Activated CD8-positive, alpha-beta T cell treated with anti-CD3 and anti-CD28 coated beads for 36 hours (primary cell): ENCODE measurements at places on chromosomes 13 and 19. TPM values are rescaled to one million over a fixed set of nuclear protein-coding genes. Genes with fewer than 3 reads are reported as not detected.
A peak's percentile ranks its signal among the peaks of the same experiment; 100 is the strongest.

GRCh38 chr13:93709506-93710244, 483.1 kb downstream of the GPC6 start:
- DNase-seq: no peak
- H3K4me3 ChIP-seq: no peak overlapping the region
- no peaks in the 10 kb centered on the region for H3K27me3 ChIP-seq

DNA sequence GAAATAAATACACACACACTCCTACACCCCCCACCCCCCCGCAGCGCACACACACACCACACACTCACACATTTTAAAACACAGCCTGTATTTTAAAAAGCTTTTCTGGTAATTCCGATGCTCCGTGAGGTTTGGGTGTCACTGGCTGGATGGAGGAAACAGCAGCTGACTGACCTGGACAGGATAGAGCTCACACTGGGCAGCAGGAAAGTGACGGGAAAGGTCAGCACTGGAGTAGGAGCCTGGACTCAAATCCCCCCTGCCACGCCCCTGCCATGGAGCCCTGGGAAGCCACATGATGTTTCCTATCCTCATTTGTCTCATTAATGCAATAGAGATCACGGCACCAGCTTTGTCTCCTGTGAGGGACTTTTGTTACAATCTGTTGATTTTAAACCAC, 49.3 kb upstream of the STARD13 start:
- H3K36me3 ChIP-seq: no peaks in the 10 kb centered on the region
- H3K27ac ChIP-seq: no peak overlapping the region
- H3K27me3 ChIP-seq: peaks cover 10% of the 10 kb centered on the region
- no peak overlapping the region for H3K4me3 ChIP-seq

GRCh38 chr19:17110599-17110966, 35.0 kb downstream of the MYO9B start:
- no peaks in the 10 kb centered on the region for H3K27me3 ChIP-seq
- peaks cover 31% of the 10 kb centered on the region for H3K36me3 ChIP-seq
- peaks cover 46% of the 10 kb centered on the region for H3K4me1 ChIP-seq
- DNase-seq: no peak
- H3K4me3 ChIP-seq: no peak overlapping the region

DNA sequence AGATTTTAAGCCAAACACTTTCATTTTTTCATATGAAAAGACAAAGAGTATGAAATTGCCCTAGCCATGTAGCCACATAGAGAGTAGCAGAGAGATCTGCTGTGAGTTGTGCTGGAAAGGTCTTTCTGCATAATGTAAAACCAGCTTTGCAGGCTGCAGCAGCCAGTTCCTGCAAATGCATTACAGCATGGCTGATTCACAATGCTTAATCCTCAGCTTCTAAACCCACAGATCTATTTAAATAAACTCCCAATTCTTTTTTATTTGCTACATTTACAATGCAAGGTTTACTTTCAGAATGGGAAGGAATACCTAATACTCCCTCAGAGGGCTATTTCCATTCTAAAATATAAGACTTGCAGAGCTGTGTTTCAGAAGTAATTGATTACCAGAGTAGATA, 185.6 kb upstream of the STARD13 start:
- peaks cover 3% of the 10 kb centered on the region for H3K27me3 ChIP-seq
- DNase-seq: no peak
- H3K4me1 ChIP-seq: no peaks in the 10 kb centered on the region
- H3K4me3 ChIP-seq: no peak overlapping the region

The ZNF442 gene
- total RNA-seq: 1.5 TPM

The COX7A1 gene
- not detected for total RNA-seq

The MISP gene
- not detected for total RNA-seq

DNA sequence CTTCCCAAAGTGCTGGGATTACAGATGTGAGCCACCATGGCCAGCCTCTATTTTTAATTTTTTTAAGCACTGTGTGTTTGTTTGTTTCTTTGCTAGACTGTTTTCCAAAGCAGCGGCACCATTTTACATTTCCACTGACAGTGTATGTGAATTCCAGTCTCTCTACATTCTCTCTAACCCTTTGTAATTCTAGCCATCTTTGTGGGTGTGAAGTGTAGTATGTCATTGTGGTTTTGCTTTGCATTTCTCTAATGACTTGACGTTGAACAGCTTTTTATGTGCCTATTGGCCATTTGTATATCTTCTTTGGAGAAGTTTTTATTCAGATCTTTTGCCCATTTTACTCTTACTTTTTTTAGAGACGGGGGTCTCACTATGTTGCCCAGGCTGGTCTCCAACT, 11.6 kb downstream of the PNPLA6 start:
- H3K27me3 ChIP-seq: no peaks in the 10 kb centered on the region
- peak overlapping the region; percentile 63 for H3K27ac ChIP-seq
- H3K4me1 ChIP-seq: peaks cover 30% of the 10 kb centered on the region
- DNase-seq: no peak
- H3K36me3 ChIP-seq: peaks cover 32% of the 10 kb centered on the region

The ZNF181 gene
- 5.1 TPM for total RNA-seq

- H3K36me3 ChIP-seq: no peaks in the 10 kb centered on the region
- no peak overlapping the region for H3K27ac ChIP-seq
- no peak for DNase-seq
- no peak overlapping the region for H3K4me3 ChIP-seq
- no peaks in the 10 kb centered on the region for H3K27me3 ChIP-seq
- peaks cover 24% of the 10 kb centered on the region for H3K4me1 ChIP-seq
Observed at GRCh38 chr13:77335543-77335942, 8.6 kb upstream of the MYCBP2 start.

DNA sequence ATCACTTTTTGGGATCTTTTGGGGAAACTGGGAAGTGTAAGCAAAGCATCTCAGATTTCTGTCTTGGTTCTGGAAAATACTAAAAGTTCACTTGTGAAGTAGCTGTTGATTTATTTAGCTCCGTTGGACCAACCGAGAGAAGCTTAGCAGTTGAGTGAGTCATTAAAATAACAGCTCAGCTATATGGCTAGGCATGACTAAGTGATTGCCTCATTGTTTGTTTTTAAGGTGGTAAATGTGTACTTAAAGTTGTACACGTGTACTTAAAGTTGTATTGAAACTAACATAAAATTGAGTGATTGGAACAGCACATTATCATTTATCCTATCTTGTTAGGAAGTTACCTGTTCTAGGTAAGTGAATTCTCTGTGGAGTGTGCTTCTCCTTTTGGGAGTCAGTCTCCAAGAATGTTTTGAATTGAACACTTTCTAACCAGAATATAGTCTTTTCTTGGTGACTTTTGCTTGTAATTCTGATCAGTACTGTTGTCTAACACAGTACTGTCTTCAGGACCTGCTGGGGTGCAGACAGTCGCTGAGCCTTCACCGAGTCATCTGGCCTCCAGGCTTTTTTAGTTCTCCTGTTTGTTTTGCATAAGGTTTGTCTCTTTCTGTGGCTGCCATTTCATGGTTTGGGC, 2.9 kb upstream of the DCUN1D2 start:
- DNase-seq: no peak
- H3K36me3 ChIP-seq: peaks cover 12% of the 10 kb centered on the region
- H3K27me3 ChIP-seq: no peaks in the 10 kb centered on the region
- peaks cover 49% of the 10 kb centered on the region for H3K4me1 ChIP-seq
- peak overlapping the region; percentile 48 for H3K27ac ChIP-seq

The ZNF749 gene
- total RNA-seq: 20.0 TPM

The CADM4 gene
- total RNA-seq: 0.22 TPM

- H3K4me1 ChIP-seq: peaks cover 76% of the 10 kb centered on the region
- H3K27ac ChIP-seq: peak overlapping the region; percentile 84
- DNase-seq: no peak
- H3K36me3 ChIP-seq: peaks cover 8% of the 10 kb centered on the region
- H3K4me3 ChIP-seq: peak overlapping the region; percentile 40
Observed at GRCh38 chr13:99051768-99052455, 74.0 kb upstream of the DOCK9 start.

GRCh38 chr13:49503951-49504350, 8.2 kb downstream of the PHF11 start:
- peaks cover 37% of the 10 kb centered on the region for H3K36me3 ChIP-seq
- H3K4me1 ChIP-seq: peaks cover 28% of the 10 kb centered on the region
- no peaks in the 10 kb centered on the region for H3K27me3 ChIP-seq
- H3K4me3 ChIP-seq: no peak overlapping the region
- no peak for DNase-seq

The FOXA3 gene
- 0.36 TPM for total RNA-seq

DNA sequence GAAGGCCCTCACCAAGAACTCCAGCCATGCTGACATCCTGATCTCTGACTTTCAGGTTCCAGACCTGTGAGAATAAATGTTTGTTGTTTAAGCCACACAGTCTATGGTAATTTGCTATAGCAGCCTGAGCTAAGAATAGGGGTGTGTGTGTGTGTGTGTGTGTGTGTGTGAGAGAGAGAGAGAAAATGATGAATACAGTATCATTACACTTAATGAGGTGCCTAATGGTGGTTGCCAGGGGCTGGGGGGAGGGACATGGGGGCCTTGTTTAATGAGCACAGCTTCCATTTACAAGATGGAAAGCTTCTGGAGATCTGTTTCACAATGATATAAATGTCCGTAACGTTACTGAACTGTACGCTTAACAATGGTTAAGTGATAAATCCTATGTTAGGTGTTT, 53.8 kb upstream of the LATS2 start:
- no peak overlapping the region for H3K4me3 ChIP-seq
- no peak for DNase-seq
- H3K27ac ChIP-seq: no peak overlapping the region
- H3K36me3 ChIP-seq: no peaks in the 10 kb centered on the region

- no peak overlapping the region for H3K27ac ChIP-seq
- H3K4me3 ChIP-seq: no peak overlapping the region
- DNase-seq: no peak
- H3K27me3 ChIP-seq: peaks cover 4% of the 10 kb centered on the region
- H3K36me3 ChIP-seq: no peaks in the 10 kb centered on the region
Observed at GRCh38 chr13:91724591-91724990, 326.2 kb downstream of the GPC5 start.

DNA sequence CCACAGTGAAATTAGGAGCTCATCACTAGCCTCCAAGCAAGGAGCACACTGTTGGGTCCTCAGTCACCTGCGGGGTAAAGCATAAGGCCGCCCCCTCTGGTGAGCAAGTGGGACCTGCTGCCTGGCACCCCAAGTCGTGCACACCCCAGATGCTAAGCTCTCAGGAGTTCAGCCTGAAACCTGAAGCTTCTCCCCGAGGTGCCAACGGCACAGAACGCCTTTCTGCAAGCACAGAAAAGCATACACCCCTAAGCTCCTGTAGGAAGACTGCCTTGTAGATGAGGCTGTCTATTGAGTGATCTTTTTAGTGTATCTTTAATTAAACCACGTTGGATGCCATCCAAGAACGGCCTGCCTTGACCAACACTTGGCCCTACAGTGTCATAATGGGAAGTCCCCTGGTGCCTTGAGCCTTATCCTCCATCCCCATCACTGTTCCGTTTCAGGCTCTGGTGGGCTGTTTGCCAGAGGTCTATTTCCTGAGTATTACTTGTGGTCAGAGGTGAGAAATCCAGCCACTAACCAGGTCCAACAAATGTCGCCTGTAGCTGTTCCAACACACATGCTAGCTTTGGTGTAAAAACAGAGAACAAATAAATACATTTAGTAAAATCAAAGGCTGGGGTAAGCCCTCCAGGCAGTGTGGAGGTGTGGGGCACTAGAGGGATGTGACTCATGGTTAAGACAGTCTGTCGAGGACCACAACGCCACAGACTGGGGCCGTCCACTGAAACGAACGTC, 44.8 kb downstream of the C13orf42 start:
- peak; percentile 9 for DNase-seq
- H3K36me3 ChIP-seq: no peaks in the 10 kb centered on the region
- H3K27ac ChIP-seq: no peak overlapping the region
- H3K4me1 ChIP-seq: peaks cover 5% of the 10 kb centered on the region

The PTPRH gene
- not detected for total RNA-seq

DNA sequence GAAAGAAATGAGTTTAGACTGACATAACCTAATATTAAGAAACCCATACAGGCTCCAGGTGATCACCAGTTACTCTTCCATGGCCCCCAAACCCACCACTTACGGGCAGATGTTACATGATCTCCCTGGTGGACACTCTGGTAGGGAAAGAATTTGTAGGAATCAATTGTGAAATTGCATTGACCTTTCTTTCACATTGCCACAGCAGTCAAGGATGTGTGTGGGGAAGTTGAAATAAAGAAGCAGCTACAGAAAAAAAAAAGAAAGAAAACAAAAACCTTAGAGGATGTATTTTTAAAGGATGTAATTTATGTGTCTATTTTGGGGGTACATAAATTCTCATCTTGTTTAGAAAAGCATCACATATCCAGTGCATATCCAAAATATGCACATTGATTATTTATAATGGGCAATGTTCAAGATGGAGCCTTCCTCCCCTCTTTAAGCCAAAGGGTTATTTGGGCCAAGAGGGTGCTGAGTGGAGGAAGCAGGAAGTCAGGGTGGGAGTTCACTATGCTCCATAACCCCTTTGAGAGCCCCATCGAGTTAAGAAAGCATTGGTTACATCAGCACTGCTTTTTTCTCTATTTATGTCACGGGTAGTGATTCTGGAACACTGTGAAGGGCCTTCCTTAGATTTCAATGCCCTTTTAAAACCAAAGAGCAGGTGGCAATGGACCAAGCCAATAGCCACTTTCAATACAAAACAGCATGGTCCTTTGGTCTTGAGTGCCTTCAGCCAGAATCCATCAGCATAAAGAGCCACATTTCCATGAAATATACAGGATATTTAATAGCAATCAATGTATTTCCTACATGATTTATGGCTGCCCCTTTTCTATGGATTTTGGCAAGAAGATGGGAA, 169.6 kb downstream of the LACC1 start:
- H3K4me3 ChIP-seq: no peak overlapping the region
- peaks cover 16% of the 10 kb centered on the region for H3K27me3 ChIP-seq
- no peak for DNase-seq
- H3K27ac ChIP-seq: no peak overlapping the region
- no peaks in the 10 kb centered on the region for H3K4me1 ChIP-seq
- H3K36me3 ChIP-seq: no peaks in the 10 kb centered on the region

GRCh38 chr19:17753976-17754375, 2.7 kb downstream of the FCHO1 start:
- H3K4me1 ChIP-seq: peaks cover 52% of the 10 kb centered on the region
- DNase-seq: no peak
- peaks cover 37% of the 10 kb centered on the region for H3K36me3 ChIP-seq
- no peaks in the 10 kb centered on the region for H3K27me3 ChIP-seq
- H3K27ac ChIP-seq: no peak overlapping the region
- no peak overlapping the region for H3K4me3 ChIP-seq

The C2CD4C gene
- total RNA-seq: 0.13 TPM

The LAIR1 gene
- 11.3 TPM for total RNA-seq

The MVB12A gene
- total RNA-seq: 31.8 TPM

The ZNF155 gene
- total RNA-seq: 2.6 TPM

- H3K36me3 ChIP-seq: no peaks in the 10 kb centered on the region
- H3K27ac ChIP-seq: no peak overlapping the region
- H3K4me3 ChIP-seq: no peak overlapping the region
- no peaks in the 10 kb centered on the region for H3K4me1 ChIP-seq
Observed at GRCh38 chr13:92315265-92315664, 911.3 kb upstream of the GPC6 start.

DNA sequence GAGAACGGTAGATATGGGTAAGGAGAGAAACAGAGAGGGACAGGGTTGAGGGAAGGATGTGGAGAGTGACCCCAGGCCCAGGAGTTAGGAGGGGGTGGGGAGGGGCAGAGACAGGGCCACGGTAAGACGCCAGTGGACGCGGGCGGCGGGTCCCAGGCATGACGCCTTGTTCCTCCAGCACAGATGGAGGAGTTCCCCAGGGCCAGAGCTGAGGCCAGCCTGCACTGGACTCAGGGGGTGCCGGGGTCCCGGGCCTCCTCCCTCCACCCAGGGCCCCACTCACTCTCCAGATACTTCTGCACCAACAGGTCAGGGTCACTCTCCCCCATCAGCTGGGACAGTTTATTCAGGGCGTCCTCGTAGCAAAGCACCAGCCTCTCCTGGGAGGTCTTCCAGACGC, 22.0 kb upstream of the EMP3 start:
- DNase-seq: no peak
- no peak overlapping the region for H3K27ac ChIP-seq
- H3K4me1 ChIP-seq: no peaks in the 10 kb centered on the region

- H3K27me3 ChIP-seq: peaks cover 7% of the 10 kb centered on the region
- H3K27ac ChIP-seq: peak overlapping the region; percentile 21
- H3K36me3 ChIP-seq: peaks cover 1% of the 10 kb centered on the region
- H3K4me3 ChIP-seq: peak overlapping the region; percentile 80
Observed at GRCh38 chr19:51594774-51595109, 23.7 kb downstream of the ZNF175 start.
